Activated gamma-delta T cell (primary cell): ENCODE measurements at places on chromosomes 7 and 10.

DNA sequence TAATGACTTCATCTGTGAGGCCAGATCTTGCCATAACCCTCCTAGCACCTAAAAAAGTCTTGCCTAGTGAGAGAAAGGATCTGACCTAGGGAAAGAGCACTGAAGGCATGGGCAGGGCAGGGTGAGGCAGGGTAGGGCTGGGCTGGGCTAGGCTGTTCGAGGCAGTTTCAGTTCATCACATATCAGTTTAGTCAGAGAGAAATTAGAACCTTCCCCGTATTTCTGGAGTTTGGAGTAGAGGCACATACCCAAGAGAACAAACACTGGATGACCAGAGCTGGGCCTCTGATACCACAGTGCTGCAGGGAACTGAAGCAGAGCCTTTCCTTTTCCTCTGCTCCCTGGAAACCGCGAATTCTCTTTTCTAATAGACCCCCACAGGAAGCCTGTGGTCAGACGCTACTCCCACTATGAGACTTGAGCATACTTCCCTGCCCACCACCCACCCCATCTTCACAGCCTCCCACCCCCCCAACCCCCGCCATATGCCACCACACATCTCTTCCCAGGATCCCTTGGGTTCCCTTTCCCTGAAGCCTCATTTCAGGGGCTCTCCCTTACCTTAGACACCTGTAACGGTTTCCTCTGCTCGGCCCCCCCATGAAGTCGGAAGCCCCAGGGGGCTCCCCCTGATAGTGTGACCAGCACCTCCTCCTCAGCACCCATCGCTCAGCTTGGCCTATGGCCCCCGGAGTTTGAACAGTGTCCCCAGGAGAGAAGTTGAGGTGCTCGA, 406 bp downstream of the SYNPO2L start:
- no peak for DNase-seq

GRCh38 chr10:80462981-80463741, 9.1 kb downstream of the TSPAN14 start:
- no peak for DNase-seq

GRCh38 chr7:140857048-140857447, 67.7 kb downstream of the BRAF start:
- DNase-seq: no peak

GRCh38 chr10:68560943-68561864, 1.1 kb downstream of the TET1 start:
- no peak for DNase-seq

DNA sequence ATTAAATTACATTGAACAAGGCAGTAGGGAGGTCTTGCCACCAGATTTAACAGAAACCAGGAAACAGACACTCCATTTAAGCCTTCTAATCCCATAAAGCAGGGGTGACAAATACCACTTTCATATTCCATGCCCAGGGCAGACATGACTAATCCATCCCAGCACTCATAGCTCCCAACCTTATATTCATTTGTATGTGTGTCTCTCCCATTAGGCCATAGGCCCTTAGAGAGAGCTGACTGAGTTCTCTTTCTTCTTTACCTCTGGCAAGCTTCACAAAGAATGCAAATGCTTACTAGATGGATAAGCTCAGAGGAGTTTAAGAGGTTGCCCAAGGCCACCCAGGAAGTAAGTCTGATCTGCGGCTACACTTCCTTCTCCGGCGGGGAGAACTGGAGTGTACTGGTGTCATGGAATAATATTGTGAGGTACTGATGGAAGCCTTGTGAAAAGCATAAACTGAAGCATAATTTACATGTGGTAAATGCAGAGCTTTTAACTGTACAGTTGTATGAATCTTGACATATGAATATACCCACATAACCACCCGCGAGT, 239.7 kb upstream of the HABP2 start:
- DNase-seq: no peak

GRCh38 chr7:106178593-106179134, 66.6 kb upstream of the SYPL1 start:
- no peak for DNase-seq

DNA sequence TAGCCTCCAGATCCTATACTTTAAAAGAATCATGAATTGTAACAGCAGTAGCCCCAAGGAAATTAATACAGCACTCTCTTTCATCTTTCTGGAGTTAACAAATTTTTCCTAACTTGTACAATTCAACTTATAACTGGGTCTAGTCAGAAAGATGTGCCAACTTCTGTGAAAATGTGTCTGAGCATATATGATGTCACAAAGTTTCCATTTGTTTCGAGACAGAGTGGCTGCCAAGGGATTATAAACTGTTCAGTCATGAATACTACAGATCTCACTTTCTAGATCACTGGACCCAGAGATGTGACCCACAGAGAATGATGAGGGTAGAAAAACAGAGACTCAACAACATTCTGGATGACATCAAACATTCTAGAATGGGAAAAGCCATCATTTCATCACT, 249.2 kb upstream of the PHF14 start:
- no peak for DNase-seq

- no peak for DNase-seq
These were observed 81.7 kb upstream of the EFCAB10 start for GRCh38 chr7:105662998-105663397.

DNA sequence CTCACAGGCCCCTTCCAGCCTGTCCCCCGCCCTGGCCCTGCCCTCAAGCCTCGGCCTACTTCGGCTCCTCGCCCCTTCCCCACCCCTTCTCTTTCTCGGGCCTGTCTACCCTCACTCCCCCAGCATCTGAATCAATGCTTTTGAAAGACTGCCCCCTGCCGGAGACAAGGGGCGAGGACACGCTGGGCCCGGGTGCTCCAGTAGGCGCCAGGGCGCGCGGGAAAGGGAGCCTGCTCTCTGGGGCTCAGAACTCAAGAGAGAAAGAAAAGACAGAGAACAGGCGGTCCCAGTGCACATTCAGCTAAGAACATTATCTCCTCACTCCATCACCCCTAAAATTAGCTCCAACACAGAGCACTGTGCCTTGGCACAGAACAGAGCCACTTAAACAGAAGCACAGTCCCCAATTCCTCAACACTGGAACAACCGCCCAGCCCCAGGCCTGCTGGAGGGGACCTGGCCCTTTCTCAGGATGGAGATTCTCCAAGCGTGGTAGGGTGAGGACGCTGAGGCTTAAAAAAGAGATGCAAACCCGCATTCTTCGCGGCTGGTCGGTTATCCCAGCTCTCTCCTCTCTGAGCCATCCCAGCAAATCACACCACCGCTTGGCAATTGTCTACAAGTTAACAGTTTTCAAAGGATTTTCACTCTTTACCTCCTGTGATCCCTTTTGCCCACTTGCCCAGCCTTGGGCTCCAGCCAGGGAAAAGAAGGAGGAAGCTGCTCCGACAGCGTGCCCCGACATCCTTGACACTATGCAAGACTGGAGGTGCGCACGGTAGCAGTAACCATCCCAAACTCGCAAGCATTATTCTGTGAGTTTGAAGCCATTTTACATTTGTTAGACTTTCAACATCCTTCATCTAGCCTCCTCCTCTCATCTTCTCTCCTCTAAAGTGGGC, 2.1 kb downstream of the GIGYF1 start:
- DNase-seq: peak; percentile 24

DNA sequence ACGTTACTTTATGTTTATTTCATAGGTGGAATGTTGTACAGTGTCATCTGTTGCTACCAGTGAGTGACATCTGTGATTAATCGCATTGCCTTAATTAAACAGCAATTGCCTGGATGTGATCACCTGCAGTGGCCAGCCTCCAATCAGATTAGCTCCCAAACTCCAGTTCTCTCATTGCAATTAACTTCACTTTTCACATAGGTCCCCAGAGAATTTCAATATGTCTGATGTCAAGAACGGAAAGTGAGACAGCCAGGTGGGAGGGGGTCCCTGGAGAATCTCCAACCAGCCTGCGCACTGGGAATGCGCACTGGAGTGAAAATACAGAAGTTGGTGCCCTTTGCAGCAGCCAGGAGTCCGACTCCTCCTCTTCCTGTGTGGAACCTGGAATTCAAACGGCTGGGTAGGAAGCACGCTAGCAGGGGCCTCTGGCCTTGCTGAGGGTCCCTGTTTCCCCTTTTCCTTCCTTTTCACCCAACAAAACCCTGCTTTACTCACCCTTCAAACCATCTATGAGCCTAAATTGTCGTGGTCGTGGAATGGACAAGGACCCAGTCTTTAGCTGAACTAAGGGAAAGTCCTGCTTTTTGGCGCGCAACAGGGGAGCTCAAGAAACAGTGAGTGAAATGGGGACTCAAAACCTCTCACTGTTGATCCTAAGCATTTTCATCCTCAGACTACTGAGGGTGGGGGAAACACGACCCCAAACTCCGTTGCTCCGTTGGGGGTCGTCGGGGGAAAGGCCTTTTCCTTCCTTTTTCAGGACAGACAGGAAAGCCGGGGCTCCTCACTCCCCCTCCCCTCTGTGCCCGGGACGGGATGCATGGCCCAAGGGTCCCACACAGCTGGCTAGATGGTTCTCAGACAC, 1355.5 kb upstream of the LRRTM3 start:
- no peak for DNase-seq

DNA sequence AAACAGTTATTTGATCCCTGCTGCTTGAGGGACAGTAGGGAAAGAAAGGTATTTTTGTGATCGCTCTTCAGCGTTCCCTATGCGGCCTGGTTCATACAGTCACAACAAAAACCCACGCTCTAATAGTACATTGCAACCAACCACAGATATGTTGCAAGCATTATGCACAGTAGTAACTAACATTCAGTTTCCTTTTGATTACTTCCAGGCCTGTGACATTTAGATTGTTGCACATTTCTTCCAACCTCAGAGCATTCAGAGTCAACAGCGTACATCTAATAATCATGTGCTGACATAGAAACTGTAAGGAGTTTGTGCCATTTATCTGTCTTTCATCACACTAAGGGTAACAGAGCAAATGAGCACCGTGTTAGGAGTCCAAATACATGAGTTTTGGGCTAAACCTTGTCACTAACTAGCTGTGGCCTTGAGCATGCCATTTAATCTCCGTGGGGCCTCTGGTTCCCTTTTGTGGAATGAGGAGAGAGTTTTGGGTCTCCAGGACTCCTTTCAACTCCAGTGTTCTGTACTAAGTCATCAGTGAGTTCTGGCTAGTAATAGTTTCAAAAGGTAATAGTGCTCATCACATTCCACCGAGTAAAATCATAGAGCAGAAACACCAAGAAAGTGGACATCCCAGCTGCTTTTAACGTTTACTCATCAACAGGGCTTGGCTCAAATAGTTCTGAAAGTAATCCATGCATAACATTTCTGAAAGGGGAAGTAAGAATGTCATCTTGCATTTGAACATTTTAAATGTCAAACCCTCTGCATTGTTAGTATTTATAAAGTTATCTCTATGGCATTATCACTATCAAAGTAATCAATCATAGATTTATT, 99.0 kb upstream of the FZD1 start:
- no peak for DNase-seq
